ENCODE measurements at places on chromosomes 12 and 14. TPM values are rescaled to one million over a fixed set of nuclear protein-coding genes. Genes with fewer than 3 reads are reported as not detected.

Gene AMN
- 0.90 TPM for total RNA-seq

Gene P2RX2
- total RNA-seq, result not detected

Gene KLRC1
- total RNA-seq, result not detected

Gene VRTN
- total RNA-seq, result not detected

Gene SMIM41
- total RNA-seq, result not detected

Gene GPR68
- total RNA-seq, result 2.3 TPM

Gene POTEG
- not detected for total RNA-seq

Gene MUCL1
- total RNA-seq, result not detected

Gene VIPAS39
- total RNA-seq, result 32.7 TPM

Gene ABCD2
- not detected for total RNA-seq

Measured in cardiac atrium fibroblast (primary cell).